ENCODE measurements at places on chromosomes 6 and 20.

GRCh38 chr20:19783966-19784401 is 25.9 kb downstream of the RIN2 start:
- peak; percentile 82 for DNase-seq

GRCh38 chr6:128357392-128358130 is 162.8 kb downstream of the PTPRK start:
- DNase-seq, result no peak

GRCh38 chr6:168686831-168687730 is 246.1 kb downstream of the SMOC2 start:
- no peak for DNase-seq

GRCh38 chr6:27893836-27894807 is 18.1 kb downstream of the OR2B2 start:
- peak; percentile 94 for DNase-seq

- DNase-seq, result peak; percentile 1
Measured at GRCh38 chr20:23048283-23049200, 930 bp downstream of the THBD start.

- DNase-seq, result no peak
Measured at GRCh38 chr6:116099036-116099435, 1.6 kb upstream of the NT5DC1 start.

DNA sequence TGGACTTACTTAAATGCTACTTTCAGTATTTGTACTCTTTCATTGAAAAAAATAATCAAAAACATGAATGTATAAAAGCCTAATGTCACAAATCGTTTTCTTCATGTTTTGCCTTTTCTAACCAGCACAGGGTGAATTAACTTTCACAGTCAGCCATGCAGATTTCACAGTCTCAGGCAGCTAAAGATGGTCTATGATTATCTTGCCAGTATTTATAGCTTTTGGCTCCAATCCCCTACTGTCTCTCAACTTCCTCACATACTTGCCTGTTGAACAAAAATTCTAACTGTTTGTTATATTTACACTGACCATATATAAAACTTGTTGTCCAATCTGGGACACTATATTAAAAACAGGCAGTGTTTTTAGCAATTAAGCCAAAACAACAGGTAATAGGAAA is 358.2 kb downstream of the ARHGAP18 start:
- peak; percentile 21 for DNase-seq

GRCh38 chr20:60096166-60096565 is 137.9 kb downstream of the CDH26 start:
- DNase-seq, result no peak

- DNase-seq, result no peak
Measured at GRCh38 chr6:95546148-95546547, 31.2 kb upstream of the MANEA start.

GRCh38 chr6:46042355-46042999 is 26.8 kb upstream of the CLIC5 start:
- DNase-seq, result peak; percentile 11

GRCh38 chr6:110448846-110449540 is 27.4 kb downstream of the SLC22A16 start:
- DNase-seq, result no peak

GRCh38 chr20:3896853-3897583 is 7.8 kb downstream of the PANK2 start:
- DNase-seq, result no peak

- no peak for DNase-seq
Measured at GRCh38 chr6:101543796-101544195, 150.3 kb downstream of the GRIK2 start.

GRCh38 chr6:93418408-93419303 is 703 bp downstream of the EPHA7 start:
- no peak for DNase-seq

GRCh38 chr6:109314313-109314712 is 68.0 kb downstream of the CD164 start:
- DNase-seq, result no peak

DNA sequence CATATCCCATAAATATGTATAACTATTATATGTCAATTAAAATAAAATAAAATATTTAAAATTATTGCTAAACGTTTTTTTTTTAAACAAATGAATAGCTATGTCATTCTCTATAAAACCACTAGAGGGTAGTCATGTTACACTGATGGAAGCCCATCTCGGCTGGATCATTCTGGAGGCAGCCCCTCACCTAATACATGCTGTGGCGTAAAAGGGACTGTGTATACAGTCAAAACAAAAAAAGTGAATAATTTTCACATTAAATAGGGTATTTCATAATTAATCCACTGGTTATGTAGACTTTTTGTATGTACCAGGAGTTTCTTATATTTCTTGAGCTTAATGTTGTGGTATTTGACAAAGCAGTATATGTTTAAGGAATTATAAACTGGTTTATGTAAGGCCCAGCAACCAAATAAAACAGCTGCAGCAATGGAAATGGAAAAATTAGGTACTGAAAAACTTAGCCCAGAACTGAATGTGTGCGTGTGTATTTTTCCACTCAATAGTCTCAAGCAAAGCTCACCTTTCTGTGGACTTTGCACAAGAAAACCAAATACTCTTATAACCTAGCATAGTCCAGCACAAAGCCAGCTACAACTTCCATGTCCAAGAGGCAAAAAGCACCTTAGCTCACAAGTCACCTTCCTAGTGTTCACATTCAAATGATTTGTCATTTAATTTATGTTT is 81.7 kb downstream of the COL9A1 start:
- DNase-seq, result peak; percentile 20

DNA sequence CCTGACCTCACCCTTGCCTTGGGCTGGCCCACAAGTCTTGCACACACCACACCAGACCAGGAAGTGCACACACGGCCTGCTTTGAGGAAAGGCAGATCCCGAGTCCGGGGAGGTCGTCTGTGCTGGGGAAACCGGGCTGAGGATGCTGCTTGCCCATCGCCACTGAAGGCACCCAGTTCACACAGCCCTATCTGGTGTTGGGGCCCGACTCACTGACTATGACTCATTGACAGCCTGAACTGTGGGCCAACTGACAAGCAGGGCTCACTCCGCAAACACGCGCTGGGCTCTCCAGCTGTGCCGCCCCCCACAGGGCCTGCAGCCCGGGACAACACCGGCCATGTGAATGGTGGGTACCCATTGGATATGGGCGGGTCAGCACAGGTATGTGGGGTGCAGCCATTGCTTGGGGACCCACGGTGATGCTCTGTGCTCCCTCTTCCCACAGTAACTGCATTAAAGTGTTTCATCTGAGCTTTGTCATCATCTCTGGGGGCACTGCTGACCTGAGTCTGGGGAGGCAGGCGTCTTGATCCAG is 1.6 kb downstream of the SAMD10 start:
- DNase-seq, result peak; percentile 88

DNA sequence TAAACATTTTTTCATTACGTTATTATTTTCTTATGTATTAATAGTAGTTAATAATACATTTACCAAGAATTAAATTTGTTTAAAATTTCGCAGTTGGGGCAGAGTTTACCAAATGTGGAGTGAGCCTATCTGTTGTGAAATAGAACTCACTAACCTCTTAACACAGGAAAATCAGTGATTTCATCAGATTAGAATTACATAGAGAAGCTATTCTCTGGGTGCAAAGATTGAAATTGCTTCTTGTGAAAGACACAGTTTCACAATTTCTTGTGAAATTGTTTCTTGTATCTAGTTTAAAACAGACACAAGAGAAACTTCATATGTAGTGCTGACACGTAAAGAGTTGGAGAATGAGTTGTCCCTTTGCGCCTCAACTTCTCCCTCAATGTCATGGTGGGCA is 69.4 kb upstream of the PRL start:
- peak; percentile 27 for DNase-seq

GRCh38 chr6:103183831-103184411 is 1675.8 kb downstream of the HACE1 start:
- DNase-seq, result no peak

GRCh38 chr6:35747877-35748276 is 11.0 kb downstream of the ARMC12 start:
- DNase-seq, result no peak

- no peak for DNase-seq
Measured at GRCh38 chr6:91694016-91694654, 1107.3 kb upstream of the MAP3K7 start.

DNA sequence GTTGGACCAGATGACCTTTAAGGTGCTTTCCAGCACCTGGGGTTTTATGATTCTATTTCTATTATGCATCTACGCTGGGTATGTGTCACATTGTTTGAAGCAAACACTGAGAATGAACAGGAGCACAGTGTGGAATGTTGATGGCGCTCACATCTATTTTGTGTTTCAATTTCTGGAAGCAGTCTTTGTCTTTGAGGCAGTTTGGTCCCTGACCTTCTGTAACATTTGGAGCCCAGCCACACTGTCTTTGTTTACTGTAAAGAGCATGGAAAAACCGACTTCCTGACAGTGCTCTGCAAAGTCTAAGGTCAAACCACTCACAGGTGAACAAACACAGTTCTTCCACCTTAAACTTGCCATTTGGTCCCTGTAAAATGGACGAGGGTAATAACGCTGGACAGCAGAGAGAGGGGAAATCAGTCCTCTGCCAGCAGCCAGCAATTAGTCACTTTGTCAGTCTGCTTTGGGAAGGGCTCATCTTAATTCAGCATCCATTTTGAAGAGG is 155.5 kb downstream of the PRL start:
- DNase-seq, result peak; percentile 10

- DNase-seq, result no peak
Measured at GRCh38 chr6:44238687-44239350, 8.1 kb upstream of the HSP90AB1 start.

DNA sequence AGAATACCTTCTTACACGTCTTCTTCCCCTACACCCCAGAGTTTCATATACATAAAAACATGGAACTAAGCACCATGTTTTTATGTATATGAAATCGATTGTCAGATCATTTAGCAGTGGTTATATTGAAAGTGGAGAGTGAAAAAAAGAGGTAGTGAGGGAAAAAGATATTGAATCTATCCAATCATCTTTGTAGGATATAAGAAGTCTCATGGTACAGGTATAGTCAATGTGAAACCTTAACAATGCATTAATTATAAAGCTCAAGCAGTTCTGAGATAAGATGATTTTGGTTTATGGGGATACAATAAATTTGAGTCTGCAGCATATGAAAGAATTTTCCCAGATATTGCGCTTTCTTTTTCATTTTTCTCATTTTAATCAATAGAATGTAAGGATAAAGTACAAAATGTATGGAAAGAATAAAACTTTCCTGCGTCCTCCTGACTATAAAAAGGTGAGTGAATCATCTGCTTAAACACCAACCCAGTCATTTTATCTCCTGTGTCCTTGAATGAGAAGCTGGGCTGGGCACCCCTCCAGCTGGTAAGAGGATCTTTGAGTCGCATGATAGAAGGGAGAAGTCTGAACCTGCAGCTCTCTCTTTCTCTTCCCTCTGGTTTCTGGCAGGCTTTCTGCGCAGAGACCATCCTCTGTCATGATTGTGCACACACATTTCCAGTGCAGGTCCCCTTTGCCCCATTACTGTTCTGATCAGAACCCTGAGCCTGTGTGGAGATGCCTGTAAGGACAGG is 28.1 kb upstream of the AKIRIN2 start:
- DNase-seq, result peak; percentile 63

DNA sequence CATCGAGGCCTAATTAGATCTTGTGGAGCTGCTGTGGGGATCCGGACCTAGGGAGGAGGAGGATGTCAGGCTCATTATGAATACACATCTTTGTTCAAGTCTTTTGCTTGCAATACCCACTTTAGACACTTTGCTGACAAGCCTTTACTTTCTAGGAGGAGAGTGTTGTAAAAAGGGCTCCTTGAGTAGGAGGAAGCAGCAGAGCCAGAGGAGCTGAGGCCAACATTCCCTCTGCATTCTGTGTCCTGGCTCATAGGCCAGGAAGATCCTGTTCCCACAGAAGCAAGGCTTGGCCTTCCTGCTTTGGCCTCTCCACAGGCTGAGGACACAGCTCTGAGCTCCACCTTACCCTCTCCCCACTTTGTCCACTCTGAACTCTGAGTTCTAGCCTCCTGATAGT is 67.1 kb downstream of the TPD52L1 start:
- peak; percentile 44 for DNase-seq

DNA sequence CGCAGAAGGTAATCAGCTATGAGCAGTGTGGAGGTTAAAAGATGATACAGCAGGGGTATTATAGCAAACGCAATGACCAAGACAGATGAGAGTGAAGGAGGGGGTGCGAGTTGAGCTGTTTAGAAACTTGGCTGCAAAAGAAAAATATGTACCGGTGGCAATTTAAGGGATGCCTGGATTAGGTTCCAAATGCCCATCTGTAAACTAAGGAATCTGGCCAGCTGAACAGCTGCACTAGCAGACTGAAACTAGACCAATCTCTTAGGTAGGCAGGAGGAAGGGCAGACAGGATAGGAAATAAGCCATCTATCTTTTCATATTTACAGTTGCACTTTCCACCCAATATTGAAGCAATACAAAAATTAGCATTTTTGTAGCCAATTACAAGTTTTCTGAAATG is 407.6 kb downstream of the HTR1B start:
- no peak for DNase-seq

- no peak for DNase-seq
Measured at GRCh38 chr20:46012921-46013320, 4.2 kb downstream of the MMP9 start.

DNA sequence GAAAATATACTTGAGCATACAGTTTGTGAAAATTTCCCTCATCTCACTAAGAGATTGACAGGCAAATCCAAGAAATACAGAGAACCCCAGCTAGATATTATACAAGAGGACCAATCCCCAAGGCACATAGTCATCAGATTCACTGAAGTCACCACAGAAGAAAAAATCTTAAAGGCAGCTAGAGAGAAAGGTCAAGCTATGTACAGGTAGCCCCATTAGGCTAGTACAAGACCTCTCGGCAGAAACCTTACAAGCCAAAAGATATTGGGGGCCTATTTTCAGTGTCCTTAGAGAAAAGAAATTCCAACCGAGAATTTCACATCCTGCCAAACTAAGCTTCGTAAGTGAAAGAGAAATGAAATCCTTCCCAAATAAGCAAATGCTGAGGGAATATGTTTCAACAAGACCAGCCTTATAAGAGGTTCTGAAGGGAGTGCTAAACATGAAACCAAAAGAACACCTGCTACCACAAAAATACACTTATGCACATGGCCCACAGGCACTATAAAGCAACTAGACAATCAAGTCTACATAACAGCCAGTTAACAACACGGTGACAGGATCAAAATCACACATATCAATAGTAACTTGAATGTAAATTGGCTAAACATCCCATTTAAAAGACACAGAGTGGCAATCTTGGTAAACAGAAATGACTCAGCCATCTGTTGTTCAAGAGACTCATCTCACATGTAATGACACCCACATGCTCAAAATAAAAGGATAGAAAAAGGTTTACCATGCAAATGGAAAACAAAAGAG is 96.3 kb downstream of the FHL5 start:
- DNase-seq, result no peak

DNA sequence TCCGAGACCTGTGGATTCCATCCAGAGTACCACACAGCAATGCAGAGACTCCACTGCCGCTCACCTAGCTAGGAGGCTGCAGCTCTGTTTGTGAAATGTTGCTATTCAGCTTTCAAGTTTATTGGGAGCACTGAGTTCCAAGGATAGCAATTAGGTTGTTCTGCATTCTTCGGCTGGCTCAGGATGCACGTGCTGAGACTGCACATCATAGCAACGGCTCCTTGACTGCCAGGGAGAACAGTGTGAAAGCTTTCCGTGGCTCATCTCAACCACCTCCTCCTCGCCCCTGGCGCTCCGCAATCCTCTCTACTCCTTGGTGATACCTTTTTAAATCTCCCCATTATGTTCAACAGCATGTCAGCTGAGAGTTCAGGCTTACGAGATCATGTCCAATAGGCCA is 116.6 kb downstream of the TSHZ2 start:
- no peak for DNase-seq

GRCh38 chr20:7908905-7909304 is 31.4 kb downstream of the HAO1 start:
- no peak for DNase-seq

GRCh38 chr6:168815229-168815628 is 374.2 kb downstream of the SMOC2 start:
- no peak for DNase-seq

Measured in IMR-90 (cell line).